ENCODE measurements at places on chromosomes 3 and 15.

- no peak for ATAC-seq
Measured at GRCh38 chr15:100168787-100169186, 173.0 kb downstream of the ADAMTS17 start.

- ATAC-seq = no peak
Measured at GRCh38 chr3:10816019-10816862, at the start of gene SLC6A11. TSS of gene SLC6A11 (plus strand) at chr3:10816228. CDS start at chr3:10816266, 38 bp downstream.

GRCh38 chr3:156792114-156792513 is 34.0 kb upstream of the LEKR1 start:
- ATAC-seq = no peak

- ATAC-seq = no peak
Measured at GRCh38 chr3:114285648-114286230, 8.1 kb upstream of the TIGIT start.

DNA sequence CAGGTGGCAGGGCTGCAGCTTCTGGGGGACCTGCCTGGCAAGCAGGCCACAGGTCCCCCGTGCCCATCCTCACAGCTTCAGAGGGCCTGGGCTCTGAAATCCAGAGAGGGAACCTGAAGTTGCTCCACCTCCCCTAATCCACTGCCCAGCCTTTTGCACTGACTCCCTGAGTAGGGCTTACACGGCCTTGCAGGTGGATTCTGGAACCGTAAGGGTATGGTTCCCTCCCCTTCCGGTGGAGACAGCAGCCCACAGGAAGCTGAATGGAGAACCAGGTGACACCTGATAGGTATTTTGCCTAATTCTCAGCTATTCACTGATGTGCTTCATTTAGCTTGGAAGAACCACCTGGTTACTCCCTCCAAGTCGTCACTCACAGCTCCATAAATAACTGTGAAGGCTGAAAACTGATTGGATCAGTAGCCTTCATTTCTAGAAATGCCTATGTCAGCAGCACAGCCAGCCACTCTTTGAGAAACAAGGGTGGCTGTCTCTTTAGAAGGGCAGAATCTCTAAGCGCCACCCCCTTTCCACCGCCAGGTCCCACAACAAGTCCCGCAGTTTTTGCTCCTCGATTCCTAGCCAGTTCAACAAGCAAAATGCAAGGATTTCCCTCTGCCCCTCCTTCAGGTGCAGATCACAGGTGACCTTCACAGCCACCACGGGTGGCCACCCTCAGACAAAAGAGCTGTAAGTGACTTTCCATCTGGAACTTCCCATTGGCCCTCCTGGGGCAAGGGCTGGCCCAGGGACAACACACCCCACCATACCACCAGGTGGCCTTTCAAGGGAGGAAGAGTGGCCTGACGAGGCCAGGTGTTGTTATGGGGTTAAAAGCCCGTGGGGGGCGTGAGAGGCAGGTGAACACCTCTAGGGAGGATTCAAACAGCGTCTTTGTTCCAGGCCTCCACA is 112.9 kb downstream of the SEC22A start:
- ATAC-seq = no peak

GRCh38 chr3:56110886-56111285 is 357.4 kb downstream of the ERC2 start:
- ATAC-seq = no peak

- no peak for ATAC-seq
Measured at GRCh38 chr3:63037116-63037515, 161.9 kb upstream of the CADPS start.

GRCh38 chr3:127899200-127899599 is 15.8 kb upstream of the KBTBD12 start:
- ATAC-seq = no peak

DNA sequence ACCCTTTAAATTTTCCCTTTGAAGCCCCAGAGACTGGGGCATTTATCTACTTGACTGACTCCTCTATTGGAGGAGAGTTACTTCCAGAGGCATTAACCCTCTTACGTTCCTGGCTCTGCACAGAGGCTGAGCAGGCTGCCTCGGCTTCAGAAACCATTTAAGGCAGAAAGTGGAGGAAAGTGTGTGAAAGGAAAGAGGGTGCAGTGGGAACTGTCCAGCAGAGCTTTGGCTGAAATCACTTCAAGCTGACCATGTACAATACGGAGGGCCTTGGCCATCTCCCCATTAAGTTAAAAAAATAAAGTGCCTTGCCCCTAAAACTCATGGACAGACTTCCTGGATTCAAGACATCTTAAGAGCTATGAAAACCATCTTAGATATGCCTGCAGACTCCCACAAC is 238.7 kb downstream of the SV2B start:
- ATAC-seq = peak; percentile 58

- ATAC-seq = no peak
Measured at GRCh38 chr15:57215326-57215725, 161.0 kb upstream of the CGNL1 start.

DNA sequence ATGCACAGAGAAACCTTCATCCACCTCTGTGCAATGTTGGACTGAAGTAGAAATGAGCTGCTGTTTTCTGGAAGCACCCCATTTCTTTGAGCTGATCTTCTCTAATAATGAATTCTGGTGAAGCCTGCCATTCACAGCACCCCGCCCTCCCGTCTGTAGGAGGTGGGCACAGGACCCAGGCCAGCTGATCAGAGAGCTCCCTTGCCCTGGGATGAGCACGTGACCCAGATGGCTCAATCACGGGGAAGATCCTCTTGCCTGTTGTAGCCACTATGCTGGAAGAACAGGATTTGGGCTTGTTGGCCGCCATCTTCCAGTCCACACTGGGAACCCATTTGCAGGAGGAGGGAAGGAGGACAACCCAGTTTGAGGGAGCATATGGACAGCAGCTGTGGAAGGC is 44.5 kb downstream of the GOLGA6L2 start:
- no peak for ATAC-seq

- peak; percentile 39 for ATAC-seq
Measured at GRCh38 chr15:89494941-89495637, 1.3 kb downstream of the RHCG start.

- ATAC-seq = no peak
Measured at GRCh38 chr15:76974456-76975036, 20.4 kb upstream of the PSTPIP1 start.

- ATAC-seq = no peak
Measured at GRCh38 chr3:127085576-127085975, 102.7 kb downstream of the PLXNA1 start.

Data from SK-N-SH treated with all-trans-retinoic acid at 6 μM for 48 hours (cell line).